Activated CD8-positive, alpha-beta memory T cell treated with anti-CD3 and anti-CD28 coated beads, Interleukin-2, amount 50 U/mL, for 4 hours (primary cell): ENCODE measurements at places on chromosomes 2 and 18.

GRCh38 chr2:65429786-65430602 is 2.4 kb downstream of the SPRED2 start:
- DNase-seq, result no peak

DNA sequence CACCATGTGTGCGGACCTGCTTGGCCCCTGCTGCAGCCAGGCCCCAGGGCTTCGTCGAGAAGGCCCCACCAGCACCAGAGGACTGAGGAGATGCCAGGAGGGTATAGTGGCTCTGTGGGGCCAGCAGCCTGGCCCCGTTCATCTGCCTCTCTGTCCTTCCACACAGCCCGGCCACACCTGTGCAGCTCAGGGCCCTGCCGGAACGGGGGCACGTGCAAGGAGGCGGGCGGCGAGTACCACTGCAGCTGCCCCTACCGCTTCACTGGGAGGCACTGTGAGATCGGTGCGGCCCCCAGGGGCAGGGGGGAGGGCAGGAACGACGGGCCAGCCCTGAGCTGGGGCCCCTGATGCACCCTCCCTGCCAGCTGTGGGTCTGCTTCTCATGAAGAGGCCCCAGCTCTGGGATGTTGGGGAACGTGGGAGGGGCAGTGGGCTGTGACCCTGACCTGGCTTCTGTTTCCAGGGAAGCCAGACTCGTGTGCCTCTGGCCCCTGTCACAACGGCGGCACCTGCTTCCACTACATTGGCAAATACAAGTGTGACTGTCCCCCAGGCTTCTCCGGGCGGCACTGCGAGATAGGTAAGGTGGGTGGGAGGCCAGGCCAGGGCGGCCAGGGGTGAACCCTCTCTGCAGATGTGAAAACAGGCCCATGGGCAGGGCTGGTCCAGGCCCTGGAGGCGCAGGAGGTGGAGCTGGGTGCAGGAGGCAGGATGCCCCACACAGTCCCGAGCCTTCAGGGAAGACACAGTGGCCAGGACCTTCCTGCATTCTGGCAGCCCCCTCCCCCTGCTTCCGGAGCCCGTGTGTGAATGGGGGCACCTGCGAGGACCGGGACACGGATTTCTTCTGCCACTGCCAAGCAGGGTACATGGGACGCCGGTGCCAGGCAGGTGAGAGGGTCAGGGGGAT is 50.3 kb downstream of the MTERF4 start:
- DNase-seq, result no peak

DNA sequence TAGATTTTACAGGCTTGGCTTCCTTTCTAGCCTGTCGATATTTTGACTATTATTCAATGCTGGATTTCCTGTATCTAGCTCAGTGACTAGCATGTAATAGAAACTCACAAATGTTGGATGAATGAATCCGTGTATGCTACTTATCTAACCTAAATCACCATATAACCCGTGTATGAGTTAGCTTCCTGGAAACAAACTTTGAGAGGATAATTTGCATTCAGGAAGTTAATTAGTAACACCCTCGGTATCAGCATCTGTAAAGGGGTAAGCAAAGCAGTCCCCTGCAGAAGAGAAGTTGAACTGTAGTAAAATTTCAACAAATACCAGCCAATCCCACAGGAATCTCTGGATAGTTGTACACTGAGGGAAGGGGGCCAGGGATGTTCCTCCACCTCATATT is 269.4 kb upstream of the LRATD1 start:
- no peak for DNase-seq

GRCh38 chr18:74595431-74595830 is 2.2 kb upstream of the ZNF407 start:
- no peak for DNase-seq
